HL-60 (cell line): ENCODE measurements at places on chromosomes 11 and 22.
A peak's percentile ranks its signal among the peaks of the same experiment; 100 is the strongest.

DNA sequence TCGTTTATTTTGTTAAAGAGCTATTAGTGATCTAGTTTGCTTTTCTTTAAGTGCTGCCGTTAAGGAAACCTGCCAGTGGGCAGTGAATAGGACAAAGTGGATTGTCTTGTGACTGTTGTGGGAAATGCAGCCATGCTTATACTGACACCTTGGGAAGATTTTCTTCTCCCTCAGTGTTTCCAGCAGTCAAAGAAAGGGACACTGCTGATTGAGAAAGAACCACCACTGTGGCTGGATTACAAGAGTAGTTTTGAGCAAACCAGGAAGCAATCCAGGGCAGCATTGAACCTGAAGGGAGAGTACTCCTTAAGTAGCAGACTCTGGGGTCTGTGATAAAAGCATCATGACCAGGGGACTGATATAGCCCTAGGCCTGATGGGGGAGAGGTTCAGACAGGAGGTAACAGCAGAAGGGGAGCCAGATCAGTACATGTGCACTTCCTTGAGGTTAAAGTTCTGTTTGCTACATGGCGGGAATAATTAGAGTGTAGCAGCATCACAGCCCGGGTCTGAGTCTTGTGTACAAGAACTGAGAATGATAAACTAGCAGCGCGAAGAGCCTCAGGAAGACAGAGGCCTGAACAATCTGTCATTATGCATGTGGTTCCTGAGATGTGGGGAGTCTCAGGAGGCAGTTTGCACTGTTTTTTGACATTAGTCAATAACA lies 167.8 kb downstream of the C11orf91 start:
- no peak for DNase-seq

GRCh38 chr22:29267462-29267857 lies 321 bp downstream of the RHBDD3 start:
- no peak for DNase-seq

DNA sequence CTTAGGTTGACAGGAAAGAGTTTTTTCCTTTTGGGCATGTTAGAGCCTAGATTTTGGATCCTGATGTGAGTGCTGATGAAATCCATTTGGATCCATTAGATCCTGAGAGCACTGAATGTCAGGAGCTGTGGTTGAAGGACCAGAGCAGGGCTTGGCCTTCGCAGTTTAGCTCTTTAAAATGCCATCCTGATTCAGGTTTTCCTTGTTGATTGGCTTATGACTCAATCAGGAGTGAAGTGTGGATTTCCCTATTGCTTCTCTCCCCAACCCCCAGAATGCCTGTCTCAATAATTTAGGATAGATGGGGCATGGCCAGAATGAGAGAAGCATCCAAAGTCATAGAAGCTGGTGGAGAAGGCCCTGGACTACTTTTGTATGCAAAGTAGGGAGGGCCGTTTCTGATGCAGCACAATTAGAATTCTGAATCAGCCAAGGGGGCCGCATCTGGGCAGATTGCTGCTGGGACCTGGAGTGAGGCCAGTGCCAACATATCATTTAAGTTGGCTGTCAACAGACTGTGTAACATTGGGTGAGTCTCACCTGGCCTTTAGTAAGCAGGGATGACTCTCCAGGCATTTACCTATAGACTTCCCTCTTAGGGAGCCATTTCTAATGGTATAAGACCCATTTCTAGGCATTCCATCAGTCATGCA lies 80.5 kb downstream of the TEAD1 start:
- DNase-seq = no peak

DNA sequence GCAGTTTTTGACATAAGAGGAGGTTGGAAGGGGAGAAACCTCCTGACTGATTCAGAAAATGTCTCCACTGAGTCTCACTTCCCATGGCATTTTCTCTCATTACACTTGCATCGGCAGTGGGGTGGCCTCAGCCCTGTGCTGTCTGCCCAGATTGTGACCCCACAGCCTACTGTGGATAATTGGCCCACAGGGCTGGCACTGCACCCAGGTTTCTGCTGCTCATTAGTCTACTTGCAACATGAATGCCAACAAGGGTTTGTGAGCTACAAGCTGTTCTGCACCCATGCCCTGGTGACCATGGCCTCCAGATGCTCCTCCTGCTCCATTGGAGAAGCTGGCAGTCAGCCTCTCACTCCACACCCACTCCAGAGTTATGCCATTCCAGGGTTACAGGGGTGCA lies 296.0 kb downstream of the CTTN start:
- DNase-seq = no peak

- DNase-seq = no peak
Observed at GRCh38 chr11:128559496-128560103, 27.8 kb downstream of the ETS1 start.

- DNase-seq = no peak
Observed at GRCh38 chr11:121928597-121929580, 187.1 kb downstream of the BLID start.

DNA sequence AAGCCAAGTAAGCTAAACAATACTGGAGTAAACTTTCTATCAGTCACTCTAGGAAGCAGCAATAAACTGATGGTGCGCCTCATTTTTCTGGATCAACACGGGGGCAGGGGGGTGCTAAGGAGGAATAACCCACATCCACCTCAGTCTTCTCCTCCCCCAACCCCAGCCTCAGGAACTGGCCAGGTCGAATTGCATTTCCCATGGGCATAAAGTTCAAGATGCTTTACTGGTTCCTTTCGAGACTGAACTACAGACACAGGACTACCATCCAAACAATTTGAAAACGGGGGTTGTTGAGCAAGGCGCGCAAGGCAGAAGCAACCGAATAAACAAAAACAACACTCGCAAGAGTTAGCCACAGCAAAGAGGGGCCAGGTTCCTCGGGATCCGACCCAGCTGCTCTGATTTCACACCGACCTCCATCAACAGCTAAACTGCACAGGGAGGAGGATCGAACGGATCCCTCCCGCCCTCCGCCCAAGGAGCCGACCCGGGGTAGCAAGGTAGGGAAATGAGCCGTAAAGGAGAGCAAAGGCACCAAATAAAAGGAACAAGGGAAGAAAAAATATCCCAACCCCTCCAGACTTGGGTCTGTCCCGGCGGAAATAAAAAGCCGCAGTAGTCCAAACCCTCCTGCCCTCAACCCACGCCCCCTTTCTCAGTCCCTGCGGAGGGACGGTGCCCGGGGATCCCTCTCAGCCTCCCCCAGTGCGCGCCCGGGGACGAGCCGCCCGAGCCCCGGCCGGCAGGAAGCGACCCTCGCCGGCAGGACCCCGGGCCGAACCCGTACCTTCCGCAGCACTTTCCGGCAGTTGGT lies 801 bp downstream of the SESN3 start:
- no peak for DNase-seq

- DNase-seq = no peak
Observed at GRCh38 chr11:75510723-75511019, 15.1 kb downstream of the GDPD5 start.

- DNase-seq = no peak
Observed at GRCh38 chr11:112564228-112564955, 303.7 kb upstream of the PLET1 start.

GRCh38 chr11:14119357-14119756 lies 156.8 kb downstream of the SPON1 start:
- no peak for DNase-seq

- no peak for DNase-seq
Observed at GRCh38 chr11:105298630-105299029, 159.1 kb upstream of the CARD18 start.

DNA sequence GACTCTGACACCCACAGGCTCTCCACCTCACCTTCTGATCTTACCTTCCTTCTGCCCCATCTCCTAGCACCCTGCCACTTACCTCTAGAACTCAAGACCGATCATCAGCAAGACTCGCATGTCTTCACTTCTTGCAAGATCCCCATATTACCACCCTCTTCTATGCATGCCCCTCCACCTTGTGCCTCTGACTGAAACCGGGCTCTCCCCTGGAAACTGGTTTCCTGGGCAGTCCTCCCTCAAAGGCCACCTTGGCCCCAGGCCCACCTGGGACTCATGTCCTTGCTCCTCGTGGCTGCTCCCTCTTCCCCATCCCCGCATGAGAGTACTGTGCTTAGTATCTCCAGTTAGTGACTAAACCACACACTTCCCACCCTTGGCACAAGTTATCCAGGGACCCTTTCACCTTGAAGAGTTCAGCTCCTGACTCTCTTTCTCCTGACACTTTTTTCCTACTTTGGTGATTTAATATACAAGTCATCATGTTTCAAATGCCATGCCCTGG lies 136.7 kb downstream of the SPATA19 start:
- no peak for DNase-seq

DNA sequence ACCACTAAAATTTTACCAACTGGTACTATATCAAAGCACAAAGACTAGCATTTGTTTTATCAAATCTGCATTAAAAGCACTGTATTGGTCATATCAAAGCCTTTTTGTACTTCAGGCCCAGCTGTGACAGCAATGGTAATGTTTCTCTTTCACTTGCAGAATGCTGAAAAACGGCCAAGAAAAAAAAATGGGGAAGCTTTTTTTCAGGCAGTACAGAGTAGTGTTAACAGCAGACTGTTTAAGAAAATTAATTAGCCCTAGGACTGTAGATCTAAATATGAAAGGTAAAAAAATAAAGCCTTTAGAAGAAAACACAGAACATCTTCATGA lies 33.3 kb downstream of the DENND5A start:
- DNase-seq = peak; percentile 52

- no peak for DNase-seq
Observed at GRCh38 chr22:46614025-46614931, 5.9 kb upstream of the GRAMD4 start.

DNA sequence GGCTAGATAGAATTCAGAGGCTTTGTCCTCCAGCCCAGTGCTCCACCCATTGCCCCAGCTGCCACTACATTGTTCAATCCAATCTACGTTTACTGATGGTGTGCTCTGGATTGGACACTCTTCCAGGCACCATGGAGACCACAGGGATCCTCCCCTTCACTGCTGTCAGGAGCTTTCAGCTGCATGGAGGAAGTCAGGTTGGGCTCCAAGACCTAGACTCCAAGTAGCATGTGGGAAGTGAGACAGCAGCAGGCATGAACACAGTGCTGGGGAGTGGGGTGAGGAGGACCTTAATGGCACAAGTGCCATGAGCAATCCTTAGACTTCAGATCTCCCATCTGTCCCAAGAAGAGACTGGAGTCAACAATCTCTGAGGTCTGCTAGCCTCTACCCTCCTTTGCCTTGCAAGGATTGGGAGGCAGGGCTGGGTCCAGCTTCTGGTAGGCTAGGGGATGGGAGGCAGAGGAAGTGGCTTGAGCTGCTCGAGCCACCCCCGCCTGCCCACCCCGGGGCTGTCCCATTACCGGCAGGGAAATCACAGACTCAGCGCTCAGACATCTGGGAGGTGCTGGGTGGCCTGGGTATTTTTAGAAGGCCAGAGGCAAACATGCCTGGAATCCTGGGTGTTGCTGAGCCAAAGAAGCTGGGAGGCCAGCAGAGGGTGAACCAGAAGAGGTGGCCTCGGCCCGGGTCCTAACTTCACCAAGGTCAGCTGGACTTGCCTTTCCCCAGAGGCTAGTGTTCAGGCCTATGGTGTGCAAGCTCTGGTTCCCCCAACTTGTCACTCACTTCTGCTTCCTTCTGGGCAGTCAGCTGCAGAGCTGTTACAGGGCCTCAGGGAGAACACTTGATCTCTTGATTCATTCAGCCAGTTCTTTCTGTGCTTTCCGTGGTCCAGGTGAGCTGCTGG lies 15.2 kb upstream of the FCHSD2 start:
- DNase-seq = no peak
